ENCODE measurements at places on chromosomes 12 and 14. TPM values are rescaled to one million over a fixed set of nuclear protein-coding genes. Genes with fewer than 3 reads are reported as not detected.

The PTPRO gene
- 5.2 TPM for total RNA-seq

DNA sequence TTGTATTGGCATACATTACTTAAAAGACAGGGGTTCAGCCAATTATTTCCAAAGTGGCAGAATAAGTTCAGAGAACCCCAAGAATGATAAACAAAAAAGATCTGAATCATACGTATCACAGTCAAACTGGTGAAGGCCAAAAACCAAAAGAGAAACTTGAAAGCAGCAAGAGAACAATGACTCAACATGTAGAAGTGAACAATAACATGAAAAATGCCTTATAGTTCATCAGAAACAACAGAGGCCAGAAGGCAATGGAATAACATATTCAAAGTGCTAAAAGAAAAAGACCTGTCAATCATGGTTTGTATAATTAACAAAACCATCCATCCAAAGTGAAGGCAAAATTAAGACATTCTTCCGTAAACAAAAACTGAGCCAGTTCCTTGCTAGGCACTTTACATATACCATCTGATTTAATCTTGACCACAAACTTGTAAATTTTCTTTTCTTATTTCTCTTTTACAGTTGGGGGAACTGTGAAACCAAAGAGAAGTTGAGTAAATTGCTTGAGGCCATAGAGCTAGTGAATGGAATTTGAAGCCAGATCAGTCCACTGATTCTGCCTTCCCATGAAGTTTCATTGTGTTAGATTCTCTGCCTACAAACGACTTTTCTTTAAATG, 232.1 kb upstream of the SEL1L start:
- DNase-seq: no peak

The ALDH1L2 gene
- 21.1 TPM for total RNA-seq

The DICER1 gene
- total RNA-seq: 78.3 TPM

- DNase-seq: no peak
Observed at GRCh38 chr14:105420974-105421674, 1.5 kb downstream of the MTA1 start.

DNA sequence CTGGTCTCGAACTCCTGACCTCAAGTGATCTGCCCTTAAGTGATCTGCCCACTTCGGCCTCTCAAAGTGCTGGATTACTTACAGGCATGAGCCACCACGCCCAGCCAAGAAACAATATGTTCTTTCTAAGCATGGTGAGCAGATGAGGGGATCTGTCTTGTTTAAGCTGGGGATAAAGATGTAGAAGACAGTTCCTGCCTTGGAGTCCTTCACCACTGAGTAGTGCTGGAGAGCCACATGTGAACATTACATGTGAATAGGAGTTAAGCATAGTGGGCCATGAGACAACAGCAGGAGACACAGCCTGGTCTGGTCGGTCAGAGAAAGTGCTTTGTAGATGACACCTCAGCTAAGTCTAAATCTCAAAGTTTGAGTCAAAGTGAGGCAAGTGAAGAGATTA, 26.0 kb downstream of the TMBIM6 start:
- no peak for DNase-seq

GRCh38 chr14:63186453-63186852, 17.8 kb upstream of the RHOJ start:
- DNase-seq: no peak

The SDSL gene
- total RNA-seq: 5.7 TPM

- DNase-seq: no peak
Observed at GRCh38 chr12:10048526-10048925, 18.0 kb downstream of the CLEC9A start.

The CINP gene
- total RNA-seq: 34.1 TPM

- DNase-seq: no peak
Observed at GRCh38 chr14:57863471-57863870, 2.4 kb downstream of the SLC35F4 start.

- no peak for DNase-seq
Observed at GRCh38 chr12:81759190-81760051, at the start of gene PPFIA2. Gene PPFIA2 (minus strand): TSS chr12:81759350.

DNA sequence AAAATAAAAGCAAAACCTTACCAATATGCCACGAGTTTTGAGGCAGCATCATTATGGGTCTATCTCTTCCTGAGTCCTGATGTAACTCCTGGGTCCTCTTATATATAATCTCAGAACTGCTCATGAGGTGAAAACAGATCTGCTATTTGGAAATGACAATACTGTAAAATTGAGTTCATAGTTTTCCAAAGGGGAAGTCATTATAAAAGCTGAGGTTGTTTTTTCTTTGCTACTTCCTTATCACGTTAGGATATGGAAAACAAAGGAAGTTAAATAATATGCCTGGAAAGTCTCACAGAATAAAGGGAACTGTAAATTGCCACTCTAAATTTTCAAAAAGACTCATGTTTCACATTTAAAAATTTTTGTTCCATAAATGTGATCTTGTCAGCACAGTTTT, at the start of gene CD163L1:
TSS of gene CD163L1 (minus strand) at position 78 of the 400 bp plus-strand sequence. CDS start at position 52, 26 bp downstream.
- no peak for DNase-seq
